Natural killer cell treated with Interleukin-12 subunit alpha and Interleukin-12 subunit beta and Interleukin-15 and Interleukin-18, amount 100 ng/mL, for 72 hours (primary cell): ENCODE measurements at places on chromosomes 11 and 22. TPM values are rescaled to one million over a fixed set of nuclear protein-coding genes. Genes with fewer than 3 reads are reported as not detected.

SEPTIN5 gene
- total RNA-seq, result not detected

DNA sequence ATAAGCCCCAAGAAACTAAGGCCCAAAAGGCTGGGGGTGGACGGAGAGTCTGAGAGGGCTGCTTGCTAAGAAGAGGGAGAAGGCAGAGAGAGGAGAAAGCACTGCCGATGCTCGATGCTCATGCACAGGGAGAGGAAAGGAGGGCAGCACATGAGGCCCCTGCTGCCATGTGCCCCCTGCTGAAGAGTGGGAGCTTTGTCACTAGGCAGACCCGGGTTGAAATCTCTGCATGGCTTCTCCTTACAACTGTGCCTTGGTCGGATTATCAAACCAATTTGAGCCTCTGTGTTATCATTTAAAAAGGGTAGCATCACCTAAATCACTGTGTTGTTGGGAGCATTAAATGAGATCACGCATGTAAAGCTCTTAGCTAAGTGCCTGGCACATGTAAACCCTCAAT is 330.5 kb downstream of the NXPE2 start:
- no peak for DNase-seq

GRCh38 chr11:76768088-76768908 is 14.9 kb upstream of the TSKU start:
- DNase-seq, result no peak

OR52J3 gene
- total RNA-seq, result not detected

GRCh38 chr22:27975381-27976013 is 56.4 kb upstream of the PITPNB start:
- DNase-seq, result no peak

OR8A1 gene
- not detected for total RNA-seq

DNA sequence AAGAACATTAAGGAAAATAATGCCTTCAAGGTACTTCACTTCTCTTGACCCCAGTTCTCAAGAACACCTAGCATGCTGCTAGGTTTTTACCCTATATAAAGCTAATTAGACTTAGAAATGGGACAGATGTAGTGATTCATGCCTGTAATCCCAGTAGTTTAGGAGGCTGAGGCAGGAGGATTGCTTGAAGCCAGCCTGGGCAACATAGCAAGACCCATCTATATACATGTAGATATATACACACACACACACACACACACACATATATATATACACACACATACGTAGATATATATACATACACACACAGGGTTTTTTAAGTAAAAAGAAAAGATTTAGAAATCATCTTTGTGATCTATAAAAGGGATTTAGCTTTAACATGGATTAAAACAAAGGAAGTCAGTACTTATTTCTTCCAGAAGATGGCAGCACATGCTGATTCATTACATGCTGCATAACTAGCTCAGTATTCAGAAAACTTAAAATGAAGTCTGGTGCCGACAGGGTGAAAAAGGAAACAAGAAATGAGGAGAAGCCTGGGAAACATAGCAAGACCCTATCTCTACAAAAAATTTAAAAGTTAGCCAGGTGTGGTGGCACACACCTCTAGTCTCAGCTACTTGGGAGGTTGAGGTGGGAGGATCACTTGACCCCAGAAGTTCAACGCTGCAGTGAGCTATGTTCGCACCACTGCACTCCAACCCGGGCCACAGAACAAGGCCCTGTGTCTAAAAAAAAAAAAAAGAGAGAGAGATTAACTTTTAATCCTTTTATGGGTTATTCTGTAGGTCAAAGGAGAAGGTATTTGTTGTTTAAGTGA is 28.5 kb upstream of the RBX1 start:
- no peak for DNase-seq

USP2 gene
- not detected for total RNA-seq

TENM4 gene
- total RNA-seq, result not detected

- DNase-seq, result no peak
These were observed 82.2 kb upstream of the SEPTIN5 start for GRCh38 chr22:19631899-19632667.

GRCh38 chr11:61793083-61793828 is 545 bp downstream of the FEN1 start:
- no peak for DNase-seq

DNA sequence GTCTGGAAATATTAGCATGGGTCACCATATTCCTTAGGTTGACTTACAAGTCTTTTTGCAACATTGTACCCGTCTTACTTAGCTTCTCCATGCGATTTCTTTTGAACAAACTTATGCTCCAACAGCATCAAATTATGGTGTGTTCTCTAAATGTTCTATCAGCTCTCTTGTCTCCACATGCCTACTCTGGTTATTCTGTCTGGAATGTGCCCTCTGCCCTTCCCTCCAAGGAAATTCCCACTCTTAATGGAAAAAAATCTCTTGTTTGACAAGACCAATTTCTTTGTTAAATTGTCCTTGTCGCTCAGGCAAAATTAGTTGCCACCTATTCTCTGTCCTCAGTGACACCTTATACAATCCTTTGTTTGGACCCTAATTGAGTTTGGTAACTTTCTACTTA is 522.8 kb upstream of the LUZP2 start:
- no peak for DNase-seq

MB gene
- total RNA-seq, result not detected

GRCh38 chr11:13317293-13318080 is 39.9 kb downstream of the BMAL1 start:
- no peak for DNase-seq

- no peak for DNase-seq
These were observed 104.7 kb downstream of the NAV2 start for GRCh38 chr11:19817265-19817851.

DNA sequence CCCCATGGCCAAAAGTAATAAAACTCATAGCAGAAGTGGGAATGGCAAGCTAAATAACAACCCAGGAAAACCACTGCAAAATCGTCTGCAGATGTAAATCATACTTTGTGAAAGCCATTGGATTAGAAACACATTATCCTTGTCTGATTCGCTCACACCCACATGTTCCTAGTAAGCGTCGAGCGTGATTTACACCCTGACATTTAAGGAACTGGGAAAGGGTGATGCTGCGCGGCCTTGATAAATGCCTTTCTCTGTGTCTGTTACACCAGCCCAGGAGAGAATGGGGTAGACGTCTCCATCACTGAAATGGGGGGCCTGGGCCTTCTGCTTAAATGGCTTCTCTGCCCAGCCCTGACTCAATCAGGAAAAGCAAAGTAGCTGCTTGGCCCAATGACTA is 162.7 kb downstream of the NTM start:
- DNase-seq, result no peak
